Stimulated activated CD4-positive, alpha-beta T cell treated with anti-CD3 and anti-CD28 coated beads, Interleukin-15, amount 100 ng/mL, for 1 hour (primary cell): ENCODE measurements at places on chromosomes 12 and 14.

DNA sequence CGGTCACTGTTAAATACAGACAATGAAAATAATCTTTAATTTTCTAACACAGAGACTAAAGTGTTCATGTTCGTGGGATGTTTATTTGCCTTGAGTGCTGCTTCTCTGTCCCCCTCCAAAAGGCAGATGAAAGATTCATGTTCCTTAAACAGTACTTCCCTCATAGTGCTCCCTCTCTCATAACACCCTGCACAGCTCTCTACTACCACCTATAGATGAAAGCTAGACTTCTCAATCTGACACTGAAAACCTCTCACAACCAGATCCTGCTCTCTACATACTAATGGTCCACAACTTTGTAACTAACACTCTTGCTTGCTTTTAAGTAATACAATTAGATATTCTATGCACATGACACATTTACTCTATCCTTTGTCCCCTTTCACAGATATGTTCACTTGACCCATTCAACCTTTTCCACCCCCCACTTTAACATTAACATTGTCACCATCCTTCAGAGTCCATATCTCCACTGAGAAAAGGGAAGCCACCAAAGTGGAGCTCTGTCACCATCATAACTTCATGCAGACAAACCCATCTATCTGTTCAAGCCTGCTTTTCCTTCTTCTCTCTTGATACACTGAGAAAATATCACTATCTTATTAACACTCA lies 266.4 kb upstream of the USP15 start:
- DNase-seq: no peak

DNA sequence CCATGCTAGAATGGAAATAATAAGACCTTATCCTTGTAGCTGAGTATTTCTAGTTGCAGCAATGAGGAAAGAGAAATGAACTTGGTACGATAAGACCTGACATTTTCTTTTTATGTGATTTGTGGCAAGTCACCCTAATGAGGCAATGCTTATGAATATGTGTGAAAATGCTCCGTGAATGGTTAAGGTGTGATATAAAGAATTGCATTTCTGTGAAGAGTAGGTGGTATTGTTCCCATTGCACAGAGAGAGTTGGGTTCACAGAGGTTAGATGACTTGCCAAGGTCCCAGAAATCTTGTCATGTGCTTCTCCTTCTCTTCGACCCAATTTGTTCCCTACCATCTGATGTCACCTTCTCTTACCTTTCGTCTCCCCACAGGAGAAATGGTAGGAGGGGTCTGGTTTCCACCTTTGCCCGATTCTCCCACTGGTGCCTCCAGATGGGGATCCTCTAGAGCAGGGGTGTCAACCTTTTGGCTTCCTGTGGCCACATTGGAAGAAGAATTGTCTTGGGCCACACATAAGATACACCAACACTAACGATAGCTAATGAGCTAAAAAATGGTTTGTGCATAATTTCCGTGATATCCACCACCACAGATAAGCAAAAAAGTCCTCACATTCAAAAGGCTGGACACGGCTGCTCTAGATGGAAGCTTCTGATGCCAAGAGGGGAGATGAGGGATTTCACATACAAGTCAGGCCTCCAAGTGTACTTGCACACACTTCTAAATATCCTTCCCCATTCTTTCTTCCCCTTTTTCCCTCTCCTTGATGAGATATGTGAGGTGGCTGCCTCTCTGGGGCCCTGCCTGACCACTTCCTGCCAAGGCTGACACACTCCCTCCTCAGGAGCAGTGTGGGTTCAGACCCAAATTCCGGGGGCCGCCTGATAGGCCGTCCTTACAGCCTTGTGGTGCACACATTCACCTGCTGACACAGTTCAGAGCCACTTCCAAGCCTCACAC lies 96.1 kb downstream of the PLXNC1 start:
- no peak for DNase-seq

DNA sequence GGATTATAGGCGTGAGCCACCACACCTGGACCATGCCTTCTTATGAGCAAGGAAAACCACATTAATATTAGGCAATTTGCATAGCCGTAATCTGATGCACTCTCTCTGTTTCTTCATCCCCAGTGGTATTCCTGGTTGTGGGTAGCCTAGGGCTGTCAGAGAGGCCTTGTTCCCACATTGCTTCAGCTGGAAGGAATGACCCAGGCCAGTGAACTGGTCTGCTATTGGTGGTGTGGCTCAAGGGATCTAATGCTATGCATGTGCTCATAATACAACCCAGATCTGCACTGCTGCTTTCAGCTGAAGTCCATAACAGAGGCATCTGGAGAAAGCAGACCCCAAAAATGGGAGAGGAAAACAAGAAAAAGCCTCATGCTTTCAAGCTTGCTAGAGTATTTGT lies 33.1 kb upstream of the G2E3 start:
- no peak for DNase-seq

DNA sequence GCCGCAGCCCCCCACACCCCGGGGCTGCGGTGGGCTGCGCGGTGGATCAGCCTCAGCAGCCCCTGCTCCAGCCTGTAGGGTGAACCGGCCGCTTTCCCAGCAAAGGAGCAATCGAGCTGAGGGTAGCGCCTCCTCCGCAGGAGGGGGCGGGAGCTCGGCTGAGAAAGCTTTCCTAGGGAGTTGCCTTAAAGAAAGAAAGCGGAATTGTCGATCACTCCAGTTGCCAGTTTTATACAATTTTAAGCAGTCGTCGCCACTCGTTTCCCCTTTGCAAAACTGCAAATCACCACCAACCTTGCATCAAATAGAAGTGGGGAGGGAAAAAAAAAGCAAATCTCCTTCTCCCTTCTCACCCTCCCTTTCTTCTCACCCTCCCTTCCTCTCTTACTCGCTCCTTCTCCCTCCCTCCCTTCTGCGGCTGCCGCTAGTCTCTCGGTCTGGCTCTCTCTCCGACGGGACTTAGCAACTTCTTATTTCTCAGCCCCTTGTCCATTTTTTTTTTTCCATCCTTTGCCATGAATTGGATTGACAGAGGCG lies at the start of gene PDE3A:
Gene PDE3A (plus strand): TSS at position 424 of the 537 bp plus-strand sequence. CDS start 748 bp downstream, outside the sequence.
- no peak for DNase-seq

- no peak for DNase-seq
Measured at GRCh38 chr12:29589851-29590250, 92.4 kb upstream of the OVCH1 start.

GRCh38 chr14:74085828-74086227 lies 1.1 kb downstream of the LIN52 start:
- DNase-seq: no peak

- DNase-seq: no peak
Measured at GRCh38 chr12:109286652-109287051, 22.4 kb downstream of the FOXN4 start.

DNA sequence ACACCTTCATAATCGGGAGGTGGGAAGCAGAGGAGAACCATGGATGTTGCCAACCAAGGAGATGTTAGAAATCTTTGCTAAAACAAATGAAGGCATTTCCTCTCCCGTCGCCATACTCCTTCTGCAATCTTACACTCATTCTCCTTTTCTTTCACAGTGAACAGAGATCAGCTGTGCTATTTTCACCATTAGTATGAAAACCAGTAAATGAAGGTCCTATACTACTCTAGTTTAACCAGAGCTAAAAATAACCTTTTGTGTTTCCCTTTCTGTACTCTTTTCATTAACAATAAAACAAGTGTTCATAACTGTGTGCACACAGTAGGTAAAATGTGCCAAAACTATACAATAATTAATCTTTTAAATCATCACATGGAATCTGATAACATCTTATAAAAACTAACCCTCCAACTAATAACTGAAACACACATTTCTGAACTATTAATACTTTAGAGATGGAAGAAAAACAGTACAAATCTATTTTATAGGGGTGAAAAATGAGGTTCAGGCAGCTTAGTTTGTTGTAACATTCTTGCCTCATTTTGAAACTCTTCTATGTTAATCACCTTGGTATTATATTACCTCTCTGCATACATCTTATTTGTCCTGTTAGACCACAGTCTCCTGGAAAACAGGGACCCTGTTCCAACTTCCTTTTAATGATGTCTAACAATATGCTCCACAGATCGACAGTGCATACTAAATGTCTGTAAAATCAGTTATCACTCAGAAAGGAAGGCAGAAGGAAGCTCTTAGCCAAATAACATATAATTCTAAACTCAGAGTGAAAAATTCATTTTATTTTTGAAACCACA lies 69.5 kb downstream of the SPPL3 start:
- DNase-seq: no peak

- DNase-seq: no peak
Measured at GRCh38 chr12:109482894-109483293, 5.5 kb downstream of the UBE3B start.
